ENCODE measurements at places on chromosomes 13 and 19.

DNA sequence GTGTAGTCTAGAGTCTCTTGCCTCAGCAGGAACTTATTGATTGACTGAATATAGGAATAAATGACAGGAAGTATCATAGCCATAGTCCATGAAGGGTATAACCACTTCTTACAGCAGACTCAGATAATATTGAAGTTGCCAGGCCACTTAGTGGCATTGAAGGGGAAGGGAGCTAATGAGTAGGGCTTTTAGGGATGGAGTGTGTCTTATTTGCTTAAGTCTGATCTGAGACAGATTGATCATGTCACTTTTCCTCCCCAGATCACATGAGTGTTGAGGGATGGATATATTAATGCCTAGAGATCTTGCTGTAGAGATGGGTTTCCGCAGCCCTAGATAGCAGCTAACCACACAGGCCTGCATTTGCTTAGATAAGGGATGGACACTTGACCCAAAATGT lies 62.2 kb upstream of the NBEA start:
- DNase-seq = no peak

DNA sequence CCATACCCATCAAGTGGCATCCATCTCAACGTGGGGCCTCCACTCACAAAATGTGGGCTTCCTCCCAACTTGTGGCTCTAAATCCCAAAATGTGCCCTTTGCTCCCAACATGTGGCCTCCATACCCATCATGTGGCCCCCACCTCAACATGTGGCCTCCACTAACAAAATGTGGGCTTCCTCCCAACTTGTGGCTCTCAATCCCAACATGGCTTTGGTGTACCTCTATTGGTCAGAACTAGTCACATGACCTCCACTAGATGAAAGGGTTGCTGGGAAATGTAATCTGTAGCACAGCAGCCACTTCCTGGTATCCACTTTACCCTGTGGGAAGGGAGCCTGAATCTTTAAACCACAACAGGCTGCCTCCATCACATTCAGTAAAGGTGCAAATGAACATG lies 10.1 kb upstream of the ACER1 start:
- no peak for DNase-seq

DNA sequence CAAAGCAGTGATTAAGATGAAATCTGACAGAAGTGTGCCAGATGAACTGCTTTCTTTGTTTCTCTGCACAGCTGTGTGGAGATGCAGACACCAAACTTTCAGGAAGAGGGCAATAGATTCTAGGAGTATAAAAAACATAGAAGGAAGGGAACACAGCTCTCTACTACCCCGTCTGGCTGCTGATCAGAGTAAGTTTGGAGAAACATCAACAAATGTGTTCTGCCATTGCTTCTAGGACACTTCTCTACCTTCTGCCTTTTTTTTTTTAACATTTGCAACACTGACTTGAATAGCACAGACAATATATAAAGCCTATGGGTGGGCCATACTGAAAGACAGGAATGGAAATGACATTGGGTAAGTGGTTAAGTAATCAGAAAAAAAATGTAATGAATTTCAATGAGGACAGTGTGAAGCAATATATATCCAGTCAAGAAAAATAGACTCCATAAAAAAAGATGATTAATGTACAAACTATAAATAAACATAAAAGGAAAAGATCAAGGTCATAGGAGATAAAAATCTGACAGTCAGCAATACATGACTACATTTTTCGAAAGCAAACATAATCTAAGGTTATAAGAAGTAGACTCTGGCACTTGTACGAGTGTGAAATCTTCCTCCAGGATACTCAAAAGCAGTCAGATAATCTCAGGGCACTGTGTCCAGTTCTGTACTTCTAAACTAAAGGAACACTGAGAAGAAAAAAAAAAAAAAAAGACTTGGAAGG lies 21.4 kb downstream of the NUFIP1 start:
- DNase-seq = no peak

GRCh38 chr13:20526664-20527063 lies 1.0 kb upstream of the CRYL1 start:
- no peak for DNase-seq

GRCh38 chr19:34350161-34350561 lies 14.8 kb upstream of the GPI start:
- DNase-seq = no peak

- no peak for DNase-seq
Observed at GRCh38 chr13:46598140-46598819, 45.3 kb downstream of the LRCH1 start.

All from WERI-Rb-1 (cell line).